ENCODE measurements at places on chromosomes 1 and 21.
A peak's percentile ranks its signal among the peaks of the same experiment; 100 is the strongest.

DNA sequence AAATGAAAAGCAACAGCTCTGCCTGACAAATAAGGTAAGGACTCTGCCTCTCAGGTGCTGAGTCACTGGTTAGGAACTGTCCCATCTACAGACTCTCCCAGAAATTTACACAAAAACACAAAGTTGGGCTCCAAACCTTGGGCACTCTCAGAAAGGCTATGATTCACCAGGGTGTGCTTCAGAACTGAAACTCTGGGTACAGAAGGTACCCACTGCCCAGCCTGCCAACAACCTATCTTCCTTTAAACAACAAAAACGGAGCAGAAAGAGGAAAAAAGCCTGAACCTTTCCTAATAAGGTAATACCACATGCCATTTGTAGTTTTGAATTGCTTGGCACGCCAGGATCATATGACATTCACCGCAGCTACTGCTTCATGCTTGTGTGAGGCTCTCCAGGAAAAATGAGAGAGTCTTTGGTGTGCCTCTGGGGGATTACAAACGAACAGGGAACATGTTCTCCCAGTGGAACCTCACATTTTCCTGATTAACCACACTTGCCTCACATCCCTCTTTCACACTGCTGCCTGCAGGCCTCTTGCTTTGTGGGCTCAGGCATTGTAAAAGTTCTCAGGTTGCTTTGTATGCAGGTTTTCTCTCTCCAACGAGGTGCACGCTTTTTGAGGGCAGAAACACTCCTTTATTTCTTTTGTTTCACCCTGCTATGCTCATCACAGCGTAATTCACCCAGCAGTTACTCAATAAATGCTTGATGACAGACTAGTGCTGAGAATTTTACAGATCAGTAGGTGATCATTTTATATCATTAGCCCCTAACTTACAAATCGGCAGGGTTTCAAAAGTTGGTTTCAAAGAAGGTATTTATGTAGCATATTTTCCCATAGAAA is 65.1 kb downstream of the GADD45A start:
- no peak for DNase-seq

DNA sequence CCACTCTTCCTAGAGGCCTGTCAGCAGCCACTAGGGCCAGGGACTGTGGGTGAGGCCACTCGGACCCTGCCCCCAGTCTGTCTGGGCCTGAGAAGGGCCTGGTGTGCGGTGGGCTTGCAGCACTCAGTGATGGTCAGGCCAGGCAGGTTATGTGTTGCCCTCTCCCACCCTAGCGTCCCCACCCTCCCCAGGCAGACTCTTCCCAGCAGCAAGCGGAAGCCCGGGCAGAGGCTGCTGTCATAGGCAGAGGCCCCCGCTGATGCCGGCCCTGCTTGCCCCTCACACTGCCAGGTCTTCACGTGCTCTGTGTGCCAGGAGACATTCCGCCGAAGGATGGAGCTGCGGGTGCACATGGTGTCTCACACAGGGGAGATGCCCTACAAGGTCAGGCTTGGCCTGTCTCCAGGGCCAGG is 6.6 kb downstream of the ZBTB48 start:
- no peak for DNase-seq

DNA sequence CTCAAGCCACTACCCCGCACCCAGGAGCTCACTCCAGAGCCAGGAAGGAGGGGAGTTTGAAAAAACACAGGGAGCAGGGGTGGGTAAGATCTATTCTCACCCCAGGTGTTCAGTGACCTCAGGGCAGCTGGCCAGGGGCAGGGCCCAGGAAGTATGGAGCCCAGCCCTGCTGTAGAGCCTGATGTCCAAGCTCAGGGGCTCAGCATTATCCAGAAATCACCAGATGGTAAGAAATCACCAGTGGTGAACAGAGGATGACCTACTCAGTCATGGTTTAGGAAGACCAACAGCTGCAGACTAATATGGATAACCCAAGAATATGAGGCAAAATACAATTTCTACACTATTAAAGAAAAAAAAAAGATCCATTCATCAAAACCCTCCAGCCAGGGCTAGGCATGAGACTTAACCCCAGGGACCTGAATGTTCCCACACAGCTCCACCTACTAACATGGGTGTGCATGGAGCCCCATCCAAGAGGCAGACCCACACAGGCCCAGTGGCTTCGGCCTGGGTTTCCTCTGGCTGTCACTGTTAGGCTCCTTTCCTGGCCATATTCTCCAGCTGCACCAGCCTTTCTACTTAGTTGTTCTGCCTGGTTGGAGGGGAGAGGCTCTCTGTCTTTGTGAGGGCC is 67.6 kb downstream of the KCNN3 start:
- DNase-seq = no peak

DNA sequence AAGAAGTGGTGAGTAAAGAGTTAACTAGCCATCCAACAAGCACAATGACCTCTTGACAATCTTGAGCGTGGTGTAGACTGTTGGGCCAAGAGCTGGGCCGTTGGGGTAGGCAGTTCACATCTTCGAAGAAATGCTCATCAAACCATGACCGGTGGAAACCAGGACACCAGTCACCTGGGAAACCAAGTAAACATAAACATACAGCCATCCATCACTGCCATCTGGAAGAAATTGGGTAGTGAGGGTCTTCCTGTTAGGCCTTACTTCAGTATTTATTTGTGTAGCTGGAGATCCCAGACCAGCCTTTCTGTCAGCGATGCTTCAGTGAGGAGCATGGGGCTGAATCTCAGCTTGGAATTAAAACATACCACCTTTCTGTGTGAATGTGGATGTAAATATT is 108.1 kb upstream of the HAO2 start:
- no peak for DNase-seq

DNA sequence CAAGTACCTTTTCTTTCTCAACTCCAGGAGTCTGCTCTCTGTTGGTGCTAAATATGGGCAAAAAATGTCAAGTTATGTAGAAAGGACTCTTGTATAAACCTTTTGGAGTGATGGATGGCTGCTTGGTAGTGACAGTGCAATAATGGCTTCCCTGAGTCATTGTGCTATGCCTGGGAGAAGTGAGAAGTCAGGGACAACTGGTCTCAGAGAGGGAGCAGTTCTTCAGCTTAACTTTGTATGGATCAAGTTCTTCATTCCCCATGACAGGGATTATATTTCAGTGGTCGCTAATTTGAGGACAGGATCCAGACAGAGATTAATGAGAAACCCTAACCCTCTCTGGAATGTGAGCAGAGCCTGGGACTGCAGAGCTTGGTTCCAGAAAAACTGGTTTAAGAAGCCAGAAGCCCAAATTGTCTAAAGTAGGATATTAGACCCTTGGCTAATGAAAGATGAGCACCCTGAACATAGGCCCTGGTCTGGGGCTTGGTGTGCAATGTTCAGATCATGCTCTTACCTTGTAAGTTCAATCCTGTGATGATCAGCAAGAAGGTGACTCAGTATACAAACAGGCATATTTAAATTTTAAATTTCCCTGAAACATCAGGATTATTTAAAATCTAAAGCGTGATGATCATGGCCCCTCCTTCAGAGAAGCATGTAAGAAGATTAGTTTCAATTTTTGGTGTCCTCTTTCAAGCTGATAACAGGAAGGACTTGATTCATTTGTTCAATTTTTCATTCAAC is 50.9 kb downstream of the NTMT2 start:
- DNase-seq = no peak

DNA sequence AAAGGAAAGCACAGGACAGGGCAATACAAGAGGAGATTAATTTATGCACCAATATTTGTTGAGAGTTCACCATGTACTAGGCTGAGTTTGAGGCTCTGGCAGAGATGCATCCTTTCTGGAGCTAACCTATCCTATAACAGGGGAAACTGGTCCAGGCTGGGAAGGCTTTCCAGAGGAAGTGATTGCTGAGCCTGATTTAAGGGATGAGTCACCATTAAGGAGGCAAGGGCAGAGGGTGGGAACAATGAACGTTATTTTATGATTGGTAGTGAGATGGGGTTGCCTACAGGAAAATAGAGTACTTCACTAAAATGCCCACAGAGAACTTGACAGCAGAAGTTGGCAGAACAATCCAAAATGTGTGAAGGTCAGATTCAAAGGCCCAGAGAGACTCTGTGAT is 141.4 kb downstream of the PLPP3 start:
- DNase-seq = no peak

- peak; percentile 22 for DNase-seq
These were observed 33.8 kb upstream of the RPL11 start for GRCh38 chr1:23657659-23658275.

GRCh38 chr1:153938996-153939395 is 7.5 kb downstream of the DENND4B start:
- no peak for DNase-seq

GRCh38 chr1:244165701-244166100 is 114.6 kb downstream of the ZBTB18 start:
- no peak for DNase-seq
